SW480 (cell line): ENCODE measurements at places on chromosomes 12 and 14.

DNA sequence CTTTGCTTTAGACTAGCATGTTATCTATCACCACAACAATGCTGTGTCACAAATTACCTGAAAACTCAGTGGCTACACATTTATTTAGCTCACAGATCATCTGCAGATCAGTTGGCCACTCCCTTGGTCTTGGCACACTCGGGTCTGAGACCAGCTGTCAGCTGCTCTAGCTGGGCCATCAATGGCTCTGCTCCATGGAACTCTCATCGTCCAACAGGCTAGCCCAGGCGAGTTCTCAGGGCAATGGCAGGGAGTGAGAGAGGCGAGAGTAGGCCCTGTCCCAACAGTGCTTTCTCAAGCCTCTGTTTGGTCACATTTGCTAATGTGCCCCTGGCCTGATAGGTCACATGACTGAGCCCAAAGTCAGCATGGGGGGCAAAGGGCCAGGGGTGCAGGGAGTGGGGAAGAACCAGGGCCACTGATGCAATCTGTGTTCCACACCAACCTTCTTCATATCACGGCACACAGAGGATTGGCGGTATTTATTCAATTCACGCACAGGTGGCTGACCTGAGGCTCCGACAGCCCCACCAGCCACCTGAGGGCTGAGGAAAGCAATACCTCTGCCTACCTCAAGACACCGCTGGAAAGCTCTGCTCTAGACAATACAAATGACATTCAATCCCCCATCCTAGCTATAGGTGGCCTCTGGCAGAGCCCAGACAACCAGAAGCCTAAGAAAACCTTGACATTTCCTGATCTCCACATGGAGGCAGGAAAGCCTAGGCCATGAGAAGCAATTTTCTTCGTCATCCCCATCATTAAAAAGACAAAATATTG is 82.5 kb downstream of the NT5DC3 start:
- DNase-seq, result no peak

GRCh38 chr14:96979611-96980074 is 182.5 kb downstream of the VRK1 start:
- no peak for DNase-seq

GRCh38 chr12:105459760-105460330 is 129.4 kb downstream of the C12orf75 start:
- no peak for DNase-seq

- no peak for DNase-seq
Observed at GRCh38 chr12:119230807-119231206, 52.1 kb downstream of the HSPB8 start.

- DNase-seq, result no peak
Observed at GRCh38 chr12:28776913-28777422, 372.1 kb upstream of the FAR2 start.

DNA sequence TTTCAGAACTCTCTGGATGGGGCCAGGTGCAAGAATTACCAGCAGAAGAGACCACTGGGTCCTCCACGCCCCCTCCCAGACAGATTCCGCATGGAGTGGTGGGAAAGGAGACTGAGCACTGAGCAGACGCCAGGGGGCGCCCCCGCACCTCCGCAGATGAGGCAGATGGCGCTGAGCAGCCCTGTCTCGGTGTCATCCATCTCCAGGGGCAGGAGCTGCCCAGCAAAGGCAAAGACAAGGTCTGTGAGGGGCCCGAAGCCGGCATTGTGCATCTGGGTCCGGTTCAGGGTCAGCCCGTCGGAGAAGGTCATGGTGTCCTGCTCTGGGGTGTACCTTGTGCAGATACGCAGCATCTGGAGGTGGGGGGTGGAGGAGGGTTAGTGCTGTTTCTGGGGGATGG is 6.3 kb upstream of the ITGB7 start:
- peak; percentile 67 for DNase-seq

DNA sequence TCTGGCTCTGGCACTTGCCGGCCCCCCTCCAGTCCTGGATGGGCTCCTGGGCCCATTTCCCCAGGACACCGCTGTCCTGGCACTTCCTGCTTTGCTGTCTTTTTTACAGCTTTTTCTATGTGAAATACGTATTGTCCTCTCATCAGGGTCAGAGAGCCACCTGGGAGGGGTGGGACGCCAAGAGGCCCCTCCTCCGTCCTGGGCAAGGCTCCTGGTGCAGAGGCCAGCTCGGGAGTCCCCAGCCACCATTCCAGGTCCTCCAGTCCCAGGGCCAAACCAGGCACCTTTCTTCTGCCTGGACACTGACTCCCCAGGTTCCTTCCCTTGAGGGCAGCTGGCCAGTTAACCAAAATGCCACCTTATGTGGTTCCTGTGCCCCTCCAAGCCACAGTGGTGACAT is 22.8 kb downstream of the ARL6IP4 start:
- DNase-seq, result no peak

GRCh38 chr12:67740711-67741110 is 92.2 kb downstream of the DYRK2 start:
- no peak for DNase-seq

DNA sequence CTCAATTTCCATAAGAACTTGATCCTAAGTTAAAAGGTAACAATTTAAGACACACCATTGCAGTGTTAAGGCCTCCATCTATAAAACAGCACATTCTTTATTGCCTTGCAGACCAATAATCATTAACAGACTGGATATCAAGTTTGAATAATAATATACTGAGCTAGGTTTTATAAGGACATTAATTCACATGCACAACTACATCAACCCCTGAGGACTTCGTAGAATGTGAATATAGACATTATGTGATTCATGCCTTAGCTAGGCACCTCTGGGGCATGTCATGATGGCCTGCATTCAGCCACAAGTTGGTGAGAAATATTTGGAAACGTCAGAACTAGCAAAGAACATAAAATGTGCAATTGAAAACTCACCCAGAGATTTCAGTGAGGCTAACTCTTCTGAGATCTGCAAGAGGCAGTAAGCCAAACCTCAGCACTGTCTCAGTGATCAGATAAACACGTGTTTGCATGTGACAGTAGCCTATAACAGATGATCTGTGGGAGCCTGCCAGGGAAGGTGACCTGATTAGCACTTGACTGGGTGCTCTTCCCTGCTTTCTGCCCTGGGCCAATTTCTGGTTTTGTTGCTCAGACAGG is 492.2 kb downstream of the FLRT2 start:
- no peak for DNase-seq

- DNase-seq, result no peak
Observed at GRCh38 chr12:51622564-51622963, 31.5 kb downstream of the SCN8A start.

GRCh38 chr14:35222324-35222723 is 69.9 kb upstream of the PSMA6 start:
- DNase-seq, result no peak

GRCh38 chr12:123104809-123105208 is 46.1 kb downstream of the PITPNM2 start:
- DNase-seq, result no peak

DNA sequence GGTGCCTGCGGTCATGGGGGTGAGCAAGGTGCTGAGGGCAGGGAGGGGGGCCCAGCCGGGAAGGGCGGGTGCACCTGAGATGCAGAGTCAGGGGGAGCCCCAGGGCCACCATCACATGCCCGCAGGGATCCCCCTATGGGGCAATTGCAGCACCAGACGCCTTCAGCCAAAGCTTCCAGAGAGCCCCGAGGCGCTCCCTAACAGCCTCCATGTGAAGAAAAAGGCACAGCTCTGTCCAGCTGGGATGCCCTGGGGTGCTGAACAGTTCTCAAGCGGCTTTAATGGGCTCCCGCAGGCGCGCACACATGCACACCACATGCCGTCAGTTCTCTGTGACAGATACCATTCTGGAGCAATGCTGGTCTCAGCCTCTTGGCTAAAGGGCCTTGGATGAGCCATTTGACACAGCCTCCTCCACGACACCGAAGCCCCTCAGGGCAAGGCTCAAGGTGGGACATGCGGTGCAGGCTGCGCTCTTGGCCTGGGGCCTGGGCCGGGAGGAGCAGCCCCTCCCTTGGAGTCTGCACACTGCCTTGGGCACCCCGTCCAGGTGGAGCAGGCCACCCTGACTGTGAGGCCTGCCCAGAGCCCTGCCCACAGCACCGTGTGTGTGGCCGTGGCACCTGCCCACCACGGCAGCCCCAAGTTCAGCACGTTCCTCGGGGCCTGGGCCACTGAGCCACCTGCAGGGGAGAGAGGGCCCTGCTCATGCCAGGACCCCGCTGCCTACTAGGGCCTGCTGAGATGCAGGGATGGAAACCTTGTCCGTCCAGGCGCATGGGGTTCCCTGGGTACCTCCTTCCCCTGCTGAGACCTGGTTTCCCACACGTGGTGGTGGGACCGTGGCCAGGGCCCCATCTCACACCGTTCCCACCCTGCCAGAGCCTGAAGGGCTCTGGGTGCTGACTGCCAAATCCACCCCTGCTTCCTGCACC is 7.7 kb downstream of the XRCC3 start:
- DNase-seq, result no peak

- no peak for DNase-seq
Observed at GRCh38 chr12:72105849-72106248, 166.3 kb upstream of the TRHDE start.

- no peak for DNase-seq
Observed at GRCh38 chr12:75661908-75662307, 150.5 kb upstream of the KRR1 start.

DNA sequence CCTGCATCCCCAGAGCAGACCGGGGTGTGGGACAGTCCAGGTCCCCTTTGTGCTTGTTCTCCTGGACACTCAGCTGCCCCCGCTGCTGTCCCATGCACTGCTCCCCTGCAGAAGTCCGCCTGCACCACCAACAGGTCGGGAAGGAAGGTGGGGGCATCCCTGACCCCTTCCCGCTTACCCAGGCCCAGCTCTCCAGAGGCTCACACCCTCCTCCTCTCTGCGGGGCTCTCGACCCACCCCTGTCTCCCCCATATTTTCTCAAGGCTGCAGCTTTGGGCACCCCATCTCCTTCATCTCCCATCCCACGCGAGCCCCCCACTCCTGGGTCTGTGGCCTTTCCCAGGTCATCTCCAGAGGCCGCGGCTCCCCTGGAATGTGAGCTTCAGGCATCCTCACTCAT is 9.4 kb downstream of the ZBTB42 start:
- DNase-seq, result no peak

- DNase-seq, result no peak
Observed at GRCh38 chr12:16581416-16581815, 24.5 kb downstream of the LMO3 start.

DNA sequence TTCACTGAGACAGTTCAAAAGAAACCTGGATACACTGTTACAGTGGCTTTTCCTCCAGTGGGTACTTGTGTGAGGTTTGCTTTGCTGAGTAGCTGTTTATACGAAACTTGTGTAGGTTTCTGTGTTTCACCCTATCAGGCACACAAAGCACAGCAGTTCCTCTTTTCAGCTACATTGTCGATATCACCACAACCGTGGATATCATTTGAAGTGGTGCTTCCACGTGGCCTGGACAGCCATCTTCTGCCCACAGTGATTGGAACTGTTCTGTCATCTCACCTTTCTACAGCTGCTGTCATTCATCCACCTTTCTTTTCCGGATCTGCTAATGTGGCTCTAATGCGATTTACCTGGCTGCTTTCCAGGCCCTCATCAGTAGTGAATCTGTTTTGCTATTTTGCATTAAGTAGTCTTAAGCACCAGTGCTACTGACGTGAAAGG is 368.8 kb downstream of the SYT1 start:
- DNase-seq, result no peak

GRCh38 chr14:50308363-50308915 is 3.6 kb downstream of the L2HGDH start:
- DNase-seq, result no peak

DNA sequence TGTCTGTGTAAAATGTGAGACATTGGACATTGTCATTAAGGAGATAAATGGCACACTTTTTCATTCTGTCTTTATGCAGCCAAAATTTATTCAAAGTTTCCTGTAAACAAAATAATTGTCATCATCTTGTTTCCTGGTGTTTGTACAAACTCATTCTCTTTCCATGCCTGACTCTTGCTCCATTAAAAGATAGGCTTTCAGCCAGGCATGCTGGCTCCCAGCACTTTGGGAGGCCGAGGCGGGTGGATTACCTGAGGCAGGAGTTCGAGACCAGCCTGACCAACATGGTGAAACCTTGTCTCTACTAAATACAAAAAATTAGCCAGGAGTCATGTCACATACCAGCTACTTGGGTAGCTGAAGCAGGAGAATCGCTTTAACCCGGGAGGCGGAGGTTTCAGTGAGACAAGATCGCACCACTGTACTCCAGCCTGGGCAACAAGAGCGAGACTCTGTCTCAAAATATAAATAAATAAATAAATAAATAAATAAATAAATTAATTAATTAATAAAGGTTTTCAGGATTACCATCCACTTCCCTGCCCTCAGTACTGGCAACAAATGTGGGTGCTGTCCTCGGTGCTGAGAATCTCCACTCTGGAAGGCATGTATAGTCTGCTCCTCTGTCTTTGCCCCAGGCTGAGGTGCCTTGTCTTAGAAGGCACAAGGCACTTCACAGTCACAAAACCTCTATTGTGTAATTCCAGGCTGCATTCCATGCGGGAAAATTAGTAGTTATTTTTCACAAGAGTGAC is 83.2 kb downstream of the PAH start:
- DNase-seq, result peak; percentile 3

DNA sequence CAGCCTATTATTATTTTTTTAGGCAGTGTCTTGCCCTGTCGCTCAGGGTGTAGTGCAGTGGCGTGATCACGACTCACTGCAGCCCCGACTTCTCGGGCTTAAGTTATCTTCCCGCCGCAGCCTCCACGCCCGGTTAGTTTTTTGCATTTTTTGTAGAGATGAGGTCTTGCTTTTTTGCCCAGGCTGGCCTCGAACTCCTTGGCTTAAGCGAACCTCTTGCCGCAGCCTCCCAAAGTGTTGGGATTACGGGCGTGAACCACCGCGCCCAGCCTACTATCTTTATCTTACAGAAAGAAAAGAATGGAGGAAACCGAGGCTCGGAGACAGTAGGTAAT is 507 bp upstream of the PTPN11 start:
- DNase-seq, result no peak

- no peak for DNase-seq
Observed at GRCh38 chr14:80434574-80435321, 223.4 kb upstream of the DIO2 start.

GRCh38 chr12:100718187-100718586 is 76.4 kb upstream of the ANO4 start:
- no peak for DNase-seq

DNA sequence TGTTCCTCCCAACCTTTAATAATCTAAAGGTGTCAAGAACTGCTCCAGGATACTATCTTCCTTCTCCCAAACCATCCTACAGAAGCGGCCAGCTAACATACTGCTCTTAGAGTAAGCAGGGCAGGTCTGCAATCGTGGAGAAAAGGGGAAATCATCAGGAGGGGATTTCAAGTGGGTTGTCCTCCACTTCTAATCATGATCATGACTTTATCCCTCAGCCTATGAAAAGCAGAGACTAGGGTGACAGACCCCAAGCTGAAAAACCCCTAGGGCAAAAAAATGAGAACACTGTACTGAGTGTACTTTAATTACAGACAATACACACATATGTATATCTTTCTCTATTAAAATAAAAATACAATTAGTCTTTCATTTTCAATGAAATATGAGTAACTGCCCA is 13.9 kb downstream of the DUSP16 start:
- no peak for DNase-seq
